ENCODE measurements at places on chromosomes 12 and 14.

- DNase-seq = no peak
Measured at GRCh38 chr12:2679816-2680675, 114.7 kb upstream of the FKBP4 start.

DNA sequence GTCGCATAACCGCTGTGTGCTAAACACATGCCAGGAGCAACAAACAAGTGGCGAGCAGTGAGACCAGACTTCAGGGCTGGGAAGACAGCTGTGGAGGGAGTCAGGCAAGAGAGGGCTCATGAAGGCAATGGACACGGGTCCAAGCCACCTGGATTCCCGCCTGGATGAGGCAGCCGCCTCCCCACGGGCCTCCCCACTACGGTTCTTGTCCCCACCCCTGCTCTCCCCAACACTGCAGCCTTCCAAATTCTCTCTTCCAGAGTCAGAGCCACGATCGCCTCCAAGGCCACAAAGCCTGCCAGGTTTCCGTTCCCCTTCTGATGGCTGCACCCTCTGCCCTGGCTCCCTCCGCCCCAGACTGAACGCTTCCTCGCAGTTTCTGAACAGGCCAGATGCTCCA is 36.1 kb upstream of the PIWIL1 start:
- no peak for DNase-seq

DNA sequence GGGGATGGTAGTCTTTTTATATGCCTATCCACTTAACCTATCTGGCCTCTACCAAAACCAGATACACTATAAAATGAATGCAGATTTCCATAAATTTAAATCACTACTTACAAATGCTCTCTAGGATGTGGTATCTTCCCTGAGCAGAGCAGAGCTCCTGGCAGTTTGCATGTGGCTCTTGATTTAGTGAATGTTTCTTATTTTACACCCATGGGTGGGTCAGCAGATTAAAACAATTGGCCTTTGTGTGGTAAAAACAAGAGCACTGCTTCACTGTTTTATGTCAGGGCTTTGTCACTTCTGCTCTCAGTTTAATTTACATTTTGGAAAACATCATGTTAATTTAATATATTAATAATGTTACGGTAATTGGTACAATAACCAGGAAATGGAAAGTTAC is 5.5 kb downstream of the TAS2R19 start:
- no peak for DNase-seq

GRCh38 chr14:99003646-99004045 is 268.4 kb downstream of the BCL11B start:
- no peak for DNase-seq
